Right cardiac atrium (tissue), 5 donors: ENCODE measurements at places on chromosomes 16 and 17.
A peak's percentile ranks its signal among the peaks of the same experiment; 100 is the strongest.

GRCh38 chr17:59533694-59534093, 31.7 kb upstream of the DHX40 start:
- DNase-seq = no peak

DNA sequence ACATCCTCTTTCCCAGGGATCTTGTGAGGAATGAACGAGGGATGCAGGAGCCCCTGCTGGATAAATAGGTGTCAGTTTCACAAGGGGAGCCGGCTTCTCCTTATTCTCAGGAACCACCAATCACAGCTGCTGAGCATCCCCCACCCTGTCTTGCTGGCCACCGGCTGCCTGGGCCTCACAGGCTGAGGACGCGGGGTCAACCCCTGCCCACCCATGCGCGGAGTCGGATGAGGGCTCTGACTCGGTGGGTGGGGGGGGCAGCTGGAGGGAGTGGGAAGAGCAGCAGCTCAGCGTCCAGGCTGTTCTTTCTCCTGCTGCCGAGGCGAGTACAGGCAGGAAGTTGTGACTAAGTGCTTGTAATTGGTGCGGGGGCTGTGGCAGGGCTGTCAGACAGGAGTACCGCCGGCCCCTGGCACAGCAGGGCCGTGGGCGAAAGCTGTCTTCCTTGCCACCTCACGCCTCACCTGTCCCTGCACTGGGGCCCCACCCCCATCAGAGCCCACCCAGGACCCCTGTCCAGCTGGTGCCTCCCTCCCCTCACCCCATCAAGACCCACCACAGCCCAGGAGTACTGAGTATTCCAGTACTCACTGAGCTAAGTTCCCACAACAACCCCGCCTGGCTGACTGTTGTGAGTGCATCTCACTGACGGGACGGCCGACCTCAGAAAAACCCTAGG, 11.0 kb upstream of the DPEP1 start:
- DNase-seq = no peak

DNA sequence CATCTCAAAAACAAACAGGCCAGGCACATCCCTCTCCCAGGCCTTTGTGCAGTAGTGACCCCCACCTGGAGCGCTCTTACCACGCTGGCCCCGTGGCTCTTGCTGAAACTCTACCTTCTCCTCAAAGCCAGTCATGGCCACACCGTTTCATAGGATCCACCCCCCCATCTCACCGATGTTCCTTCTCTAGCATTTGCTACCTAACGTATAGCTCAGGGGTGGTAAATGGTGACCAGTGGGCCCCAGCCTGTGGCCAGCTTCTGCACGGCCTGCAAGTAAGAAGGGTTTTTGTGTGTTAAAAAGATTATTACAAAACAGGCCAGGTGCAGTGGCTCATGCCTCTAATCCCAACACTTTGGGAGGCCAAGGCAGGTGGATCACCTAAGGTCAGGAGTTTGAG, 43.8 kb downstream of the RMI2 start:
- no peak for DNase-seq

GRCh38 chr16:56701534-56701933, 19.3 kb downstream of the MT1X start:
- DNase-seq = no peak

GRCh38 chr17:1003633-1003971, 6.7 kb downstream of the TIMM22 start:
- peak; percentile 46 for DNase-seq

GRCh38 chr17:56351675-56352074, 198.4 kb downstream of the ANKFN1 start:
- no peak for DNase-seq

- peak; percentile 81 for DNase-seq
Observed at GRCh38 chr17:80261159-80261894, 675 bp downstream of the RNF213 start.

GRCh38 chr17:55605705-55606487, 94.6 kb upstream of the SMIM36 start:
- no peak for DNase-seq

GRCh38 chr17:32259586-32259985, 6.0 kb upstream of the RHBDL3 start:
- DNase-seq = no peak

GRCh38 chr17:77153472-77153871, 12.7 kb downstream of the SEC14L1 start:
- DNase-seq = no peak

GRCh38 chr16:55892821-55893220, 17.6 kb upstream of the CES5A start:
- no peak for DNase-seq

DNA sequence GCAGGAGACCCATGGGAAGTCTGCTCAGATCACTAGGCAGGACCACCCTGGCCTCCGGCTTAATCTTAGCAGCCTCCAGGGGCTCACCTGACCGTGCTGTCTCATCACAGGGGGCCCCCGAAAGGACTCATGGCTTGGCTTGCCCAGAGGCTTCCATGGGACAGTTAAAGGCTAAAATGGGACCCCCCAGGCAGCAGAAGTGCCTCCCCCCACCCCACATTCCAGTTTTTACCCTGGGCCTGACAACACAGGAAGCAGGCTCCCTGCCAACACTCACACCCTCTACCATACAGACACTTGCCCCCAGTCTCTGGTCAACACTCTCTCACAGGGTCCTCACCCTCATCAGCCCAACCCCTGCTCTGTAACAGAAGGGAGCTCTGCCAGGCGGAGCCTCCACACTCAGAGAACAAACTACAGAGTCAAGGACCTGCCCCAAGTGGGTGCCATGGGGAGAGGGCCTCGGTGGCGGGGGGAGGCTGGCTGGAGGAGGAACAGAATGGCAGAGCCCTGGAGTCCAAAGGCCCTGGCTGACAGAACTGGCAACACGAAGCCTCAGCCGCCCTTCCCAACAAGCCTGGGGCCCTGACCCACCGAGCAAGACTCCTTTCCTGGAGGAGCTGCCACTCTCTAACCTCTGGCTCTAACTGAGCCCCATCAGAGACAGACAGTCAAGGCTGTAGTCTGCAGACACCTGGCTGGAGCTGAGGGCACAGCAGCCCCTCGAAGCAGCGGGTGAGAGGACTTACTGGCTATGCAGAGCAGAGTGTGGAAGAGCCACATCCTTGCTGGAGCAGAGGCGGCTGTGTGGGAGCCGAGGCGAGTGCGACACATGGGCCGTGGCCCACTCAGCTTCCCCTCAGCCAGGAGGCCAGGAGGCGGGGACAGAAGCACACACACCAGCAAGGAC, at the start of gene ITGAE:
Gene ITGAE, minus strand, starts transcription at position 827 of the 910 bp plus-strand sequence. Its CDS starts 44 bp downstream, at position 783.
- DNase-seq = no peak

- DNase-seq = peak; percentile 47
Observed at GRCh38 chr16:89137666-89138512, 33.7 kb upstream of the CDH15 start.

DNA sequence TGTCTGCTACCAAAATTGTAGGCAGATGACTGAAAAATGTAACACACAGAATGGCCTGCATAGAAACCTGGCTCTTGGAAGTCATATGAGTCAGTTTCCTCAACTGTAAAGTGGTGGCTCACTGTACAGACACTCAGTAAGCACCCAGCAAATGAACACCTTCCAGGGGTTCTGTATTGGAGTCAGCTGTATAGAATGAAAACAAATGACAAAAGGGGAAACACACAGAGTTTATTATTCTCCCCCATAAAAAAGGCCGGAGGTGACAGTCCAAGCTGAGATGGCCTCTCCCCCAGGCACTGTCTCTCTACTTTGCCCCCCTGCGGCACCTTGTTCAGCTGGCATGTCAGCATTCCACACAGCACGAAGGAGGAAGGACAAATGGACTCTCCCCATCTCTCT, 6.2 kb upstream of the MEOX1 start:
- DNase-seq = no peak

- peak; percentile 54 for DNase-seq
Observed at GRCh38 chr17:34579017-34579946, at the start of gene TMEM132E. Gene TMEM132E, plus strand, starts transcription at chr17:34579582. Its CDS starts 1,495 bp downstream, at chr17:34581077.

DNA sequence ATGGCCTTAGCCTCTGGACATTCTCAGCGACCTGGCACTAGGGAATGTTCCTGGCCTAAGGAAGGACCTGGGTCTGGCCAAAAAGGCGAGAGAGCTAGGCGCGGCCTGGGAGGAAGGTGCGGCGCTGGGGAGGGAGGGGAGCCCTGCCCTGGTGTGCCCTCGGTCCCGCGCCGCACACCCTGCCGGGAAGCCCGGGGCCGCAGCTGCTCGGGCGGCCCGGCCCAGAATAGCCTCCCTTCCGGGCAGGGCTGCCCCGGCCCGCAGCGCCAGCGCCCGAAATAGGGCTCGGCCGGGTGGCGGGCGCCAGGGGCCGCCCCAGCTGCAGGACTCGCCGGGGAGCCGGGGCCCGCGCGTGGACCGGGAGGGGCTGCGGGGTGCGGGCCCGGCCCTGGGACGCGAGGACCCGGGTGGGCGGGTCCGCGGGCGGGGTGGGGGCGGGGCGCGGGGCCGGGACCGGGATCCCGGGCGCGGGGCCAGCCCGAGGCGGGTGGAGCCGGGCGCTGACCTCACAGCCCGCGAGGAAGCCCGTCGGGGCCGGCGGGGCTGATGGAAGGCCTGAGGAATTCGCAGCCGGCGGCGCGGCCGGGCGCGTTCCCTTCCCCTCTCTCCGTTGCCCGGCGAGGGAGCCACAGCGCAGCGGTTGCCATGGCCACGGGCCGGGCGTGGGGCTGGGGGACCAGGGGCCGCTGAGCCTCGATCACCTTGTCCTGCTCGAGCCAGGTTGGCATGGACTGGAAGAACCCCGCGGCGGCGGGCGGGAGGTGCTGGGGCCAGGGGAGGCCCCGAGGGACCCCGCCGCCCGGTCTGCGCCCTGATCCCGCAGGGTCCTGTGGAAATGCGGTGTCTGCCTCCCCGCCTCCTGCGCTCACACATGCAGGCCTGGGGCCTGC, 18.1 kb downstream of the SOCS3 start:
- peak; percentile 95 for DNase-seq

DNA sequence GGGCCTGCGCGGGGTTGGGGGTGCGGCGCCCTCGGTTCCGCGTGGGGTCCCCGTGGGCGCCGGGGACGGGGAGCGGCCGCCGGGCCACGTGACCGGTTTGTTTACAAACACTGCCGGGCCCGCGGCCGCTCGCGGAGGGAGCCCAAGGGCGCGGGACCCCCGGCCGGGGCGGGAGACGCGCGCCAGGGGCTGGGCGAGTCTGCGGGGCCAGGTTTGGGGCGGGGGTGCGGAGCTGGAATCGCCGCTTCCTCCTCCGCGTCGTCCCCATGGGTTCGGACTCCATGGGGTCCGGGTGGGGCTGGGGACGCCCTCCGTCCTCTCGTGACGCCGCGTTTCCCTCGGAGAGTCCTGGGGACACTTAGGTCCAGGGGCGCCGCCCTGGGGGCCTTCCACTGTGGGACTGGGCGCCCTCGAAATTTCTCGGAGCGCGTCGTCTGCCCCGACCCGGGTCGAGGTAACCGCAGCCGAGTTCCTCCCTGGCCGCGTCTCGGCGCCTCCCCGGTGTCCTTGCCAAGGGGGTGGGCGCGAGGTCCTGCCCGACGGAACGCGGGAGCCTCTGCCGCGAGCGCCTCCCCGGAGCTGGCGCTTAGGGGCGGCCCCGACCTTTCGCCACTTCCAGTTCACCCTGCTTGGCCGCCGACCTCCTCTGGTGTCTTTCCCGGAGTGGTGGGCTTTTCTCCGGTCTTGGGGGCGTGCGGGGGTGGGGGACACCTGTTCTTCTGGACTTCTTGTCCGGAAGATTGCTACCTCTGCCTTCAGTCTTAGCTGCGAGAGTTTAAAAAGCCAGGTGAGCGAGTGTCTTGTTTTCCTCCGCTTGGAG, 684 bp downstream of the YPEL2 start:
- peak; percentile 90 for DNase-seq

DNA sequence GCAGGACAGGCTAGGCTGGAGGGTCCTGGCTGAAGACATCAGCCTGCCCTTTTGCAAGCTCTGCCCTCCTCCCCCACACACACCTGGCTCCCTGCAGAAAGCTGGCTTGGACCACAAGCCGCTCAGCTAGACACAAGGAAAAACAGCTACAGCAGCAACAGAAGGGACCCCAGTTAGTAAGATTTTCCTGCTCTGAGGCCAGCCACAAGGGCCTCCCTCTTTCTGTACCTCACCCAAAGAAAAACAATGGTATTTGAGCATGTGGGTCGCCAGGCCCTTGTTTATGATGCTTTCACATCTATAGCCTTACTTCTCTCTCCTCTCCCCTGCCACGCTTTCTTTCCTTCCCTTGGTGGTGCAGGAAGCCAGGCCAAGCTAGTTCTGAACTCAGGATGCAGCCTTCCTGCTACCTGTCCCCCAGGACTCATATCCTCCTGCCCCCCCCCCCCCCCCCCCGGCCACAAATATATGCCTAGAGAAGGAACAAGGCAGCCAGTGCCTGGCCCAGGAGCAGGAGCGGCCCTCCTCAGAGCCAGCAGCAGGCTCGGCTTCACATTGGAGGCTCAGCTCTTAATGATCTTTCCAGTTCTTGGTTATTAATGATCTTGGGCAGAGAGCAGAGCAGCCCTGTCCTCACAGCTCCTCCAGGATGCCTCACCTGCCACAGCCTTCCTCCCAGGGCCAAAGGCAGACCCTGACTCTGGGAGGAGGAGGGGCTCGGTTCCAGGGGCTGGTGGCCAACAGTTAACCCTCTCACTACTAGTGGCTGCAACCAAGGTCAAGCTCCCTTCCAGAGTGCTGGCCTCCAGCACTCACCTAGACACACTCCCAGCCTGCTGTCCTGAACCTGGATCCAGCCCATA, 19.5 kb downstream of the GRIN2C start:
- no peak for DNase-seq

DNA sequence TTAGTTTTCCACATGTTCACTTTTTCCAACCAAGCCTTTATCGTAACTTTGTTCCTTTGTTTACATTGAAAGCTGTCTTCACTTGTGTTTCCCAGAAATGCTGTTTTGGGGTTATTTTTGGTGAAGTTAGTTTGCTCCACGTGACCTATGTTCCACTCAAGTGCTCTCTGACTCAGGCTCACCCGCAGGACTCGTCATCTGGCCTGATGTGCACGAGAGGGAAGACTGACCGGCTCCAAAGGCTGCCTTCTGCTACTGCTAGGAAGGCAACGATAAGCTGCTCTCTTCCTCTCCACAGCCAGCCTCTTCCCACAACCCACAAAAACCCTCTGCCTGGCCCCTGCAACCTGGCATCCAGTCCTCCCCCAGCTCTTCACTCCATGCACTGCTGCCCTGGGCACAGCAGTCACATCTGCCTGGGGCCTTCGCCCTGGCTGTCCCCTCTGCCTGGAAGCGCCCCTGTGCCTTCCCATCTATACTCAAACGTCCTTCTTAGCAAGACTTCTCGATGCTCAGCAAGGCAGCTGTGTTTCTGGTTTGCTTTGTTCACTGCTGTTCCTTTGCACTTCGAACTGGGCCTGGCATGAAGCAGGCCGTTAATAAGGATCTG, 28.0 kb downstream of the ZCCHC14 start:
- DNase-seq = peak; percentile 86

GRCh38 chr16:57471852-57472664, 9.6 kb downstream of the POLR2C start:
- no peak for DNase-seq

DNA sequence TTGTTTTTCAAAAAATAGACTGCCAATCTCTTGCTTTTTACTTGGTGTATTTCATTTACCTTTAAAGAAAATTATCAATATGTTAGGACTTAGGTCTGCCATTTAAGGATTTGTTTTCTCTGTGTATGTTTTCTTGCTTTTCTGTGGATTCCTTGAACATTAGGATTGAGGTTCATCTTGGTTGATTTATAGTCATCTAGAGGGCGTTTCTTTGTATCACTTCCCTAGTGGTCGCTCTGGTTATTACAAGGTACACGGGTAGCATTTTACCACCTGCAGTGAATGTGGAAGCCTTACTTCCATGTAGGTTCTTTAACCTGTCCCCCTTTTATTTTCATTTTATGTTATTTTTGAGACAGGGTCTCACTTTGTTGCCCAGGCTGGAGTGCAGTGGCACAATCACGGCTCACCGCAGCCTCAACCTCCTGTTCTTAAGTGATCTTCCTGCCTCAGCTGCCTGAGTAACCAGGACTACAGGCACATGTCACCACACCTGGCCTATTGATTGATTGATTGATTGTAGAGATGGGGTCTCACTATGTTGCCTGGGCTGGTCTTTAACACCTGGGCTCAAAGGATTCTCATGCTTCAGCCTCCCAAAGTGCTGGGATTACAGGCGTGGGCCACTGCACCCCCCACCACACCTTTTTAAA, 35.2 kb upstream of the CBX4 start:
- DNase-seq = no peak
